ENCODE measurements at places on chromosomes 7 and 10.
A peak's percentile ranks its signal among the peaks of the same experiment; 100 is the strongest.

DNA sequence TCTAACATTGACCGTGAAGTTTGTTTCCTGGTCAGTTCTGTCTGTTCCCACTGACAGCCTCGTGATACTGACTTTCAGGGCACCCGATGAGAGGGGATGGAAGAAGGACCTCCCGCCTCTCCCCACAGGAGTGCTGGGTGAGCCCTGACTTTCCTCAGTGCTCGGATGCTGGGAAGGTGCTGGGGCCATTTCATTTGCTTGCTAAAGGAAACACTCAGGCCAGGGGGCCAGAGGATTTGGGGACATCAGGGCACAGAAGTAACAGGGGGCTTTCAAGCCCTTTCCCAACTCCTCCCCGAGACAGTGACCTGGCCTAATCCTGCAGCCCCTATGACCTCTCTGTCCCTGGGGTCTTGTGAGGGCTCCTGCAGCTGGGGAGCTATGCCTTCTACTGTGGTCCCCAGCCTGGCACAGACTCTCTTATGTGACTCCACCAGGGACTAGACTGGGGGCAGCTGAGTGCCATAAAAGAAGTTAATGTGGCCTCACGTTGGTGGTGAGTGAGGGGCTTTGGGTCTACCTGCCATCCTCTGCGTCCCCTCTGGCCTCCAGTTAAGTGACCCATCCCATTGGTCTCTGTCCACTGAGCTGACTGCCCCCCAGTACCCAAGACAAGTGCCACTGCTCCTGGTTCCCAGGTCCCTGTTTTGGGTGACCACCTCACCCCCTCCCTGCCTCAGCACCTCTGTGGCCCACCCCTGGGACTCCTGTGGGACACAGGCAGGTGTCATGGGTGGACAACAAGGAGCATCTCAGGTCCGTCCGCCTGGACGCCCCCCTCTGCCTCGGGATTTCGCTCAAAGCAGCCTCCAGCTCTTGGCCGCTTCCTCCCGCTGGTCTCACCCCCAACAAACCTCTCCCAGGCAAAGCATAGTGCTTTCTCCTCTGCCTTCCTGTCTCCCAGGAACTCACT is 33.4 kb upstream of the HSPA12A start:
- no peak for DNase-seq

DNA sequence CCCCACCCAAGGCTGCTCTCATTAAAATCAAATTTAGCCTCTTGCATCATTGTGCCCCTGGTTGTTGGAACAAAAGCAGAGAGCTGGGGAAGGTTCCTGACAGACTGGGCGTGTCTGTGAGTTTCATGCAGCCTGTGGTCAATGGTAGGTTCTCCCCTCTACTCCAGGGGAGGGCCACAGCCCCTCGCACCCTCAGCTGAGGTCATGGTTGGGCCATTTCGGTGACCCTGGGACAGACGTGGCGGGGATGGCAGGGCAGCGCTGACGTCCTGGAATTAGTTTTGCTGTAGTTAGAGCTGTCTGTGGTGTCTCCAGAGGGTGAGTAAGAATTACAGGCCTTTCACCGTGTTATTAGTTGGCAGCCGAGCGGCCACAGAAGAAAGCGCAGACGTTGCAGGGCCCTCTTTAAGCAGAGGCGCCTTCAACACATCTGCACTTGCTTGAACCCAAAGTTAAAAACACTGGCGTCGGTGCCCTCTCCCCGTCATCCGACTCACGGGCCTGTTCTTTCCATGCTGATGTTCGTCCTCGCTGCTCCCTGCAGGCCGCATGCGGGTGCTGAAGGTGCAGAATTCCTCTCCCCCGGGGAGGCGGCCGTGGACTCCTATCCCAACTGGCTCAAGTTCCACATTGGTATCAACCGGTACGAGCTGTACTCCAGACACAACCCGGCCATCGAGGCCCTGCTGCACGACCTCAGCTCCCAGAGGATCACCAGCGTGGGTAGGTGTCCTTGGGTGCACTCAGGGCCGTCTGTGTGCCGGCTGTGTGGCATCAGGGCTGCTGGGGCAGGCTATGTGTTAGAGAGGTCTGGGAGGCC is 2.8 kb downstream of the FAM20C start:
- DNase-seq: no peak

DNA sequence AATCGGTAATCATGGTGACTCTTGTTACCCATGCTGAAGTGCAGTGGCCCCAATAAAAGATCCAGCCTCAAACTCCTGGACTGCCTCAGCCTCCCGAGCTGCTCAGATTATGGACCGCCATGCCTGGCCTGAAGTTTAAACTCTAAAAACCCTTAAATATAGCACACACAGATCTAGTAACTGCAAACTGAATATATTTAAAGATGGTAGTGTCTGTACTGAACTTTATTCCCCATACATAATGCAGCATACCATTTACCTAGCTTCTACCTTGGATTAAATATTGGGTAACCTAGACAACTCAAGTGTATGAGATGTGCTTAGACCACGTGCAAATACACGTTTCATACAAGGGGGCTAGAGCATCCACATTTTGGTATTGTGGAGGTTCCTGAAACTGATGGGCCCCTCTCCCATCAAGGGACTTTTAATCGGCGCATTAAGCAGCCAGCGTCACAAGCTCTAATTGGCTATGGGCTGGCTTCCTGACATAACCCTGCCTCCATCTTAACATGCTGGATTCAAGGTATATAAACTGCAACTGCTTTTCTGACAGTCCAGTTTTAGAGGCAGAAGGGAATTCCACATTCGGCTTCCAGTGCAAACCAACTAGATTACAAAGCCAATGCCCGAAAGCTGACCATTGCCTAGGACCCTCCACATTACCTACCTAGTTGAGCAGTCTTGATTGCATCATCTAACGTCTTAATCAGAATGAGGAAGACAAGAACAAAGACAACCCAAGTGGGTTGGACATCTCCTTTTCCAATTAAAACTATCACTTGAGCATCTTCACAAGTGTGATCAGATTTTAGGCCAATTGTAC is 13.0 kb downstream of the HNRNPA2B1 start:
- DNase-seq: no peak

GRCh38 chr7:134662166-134662870 is 15.7 kb downstream of the BPGM start:
- DNase-seq: no peak

DNA sequence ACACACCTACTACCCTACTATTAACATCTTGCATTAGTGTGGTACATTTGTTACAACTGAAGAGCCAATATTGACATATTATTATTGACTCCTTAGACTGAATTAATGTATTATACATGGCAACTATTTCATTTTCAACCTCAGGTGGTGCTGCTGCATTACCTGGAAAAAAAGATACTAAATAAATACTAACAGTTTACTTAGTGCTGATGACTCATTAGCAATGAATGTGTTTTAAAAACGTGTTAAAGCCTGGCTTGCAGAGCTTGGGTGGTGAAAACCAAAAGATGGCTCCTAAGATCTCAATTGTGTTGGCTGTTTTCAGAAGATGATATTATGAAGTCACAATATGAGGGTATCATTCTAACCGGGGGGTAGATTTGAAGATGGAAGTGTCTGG is 34.8 kb downstream of the CFAP43 start:
- no peak for DNase-seq

DNA sequence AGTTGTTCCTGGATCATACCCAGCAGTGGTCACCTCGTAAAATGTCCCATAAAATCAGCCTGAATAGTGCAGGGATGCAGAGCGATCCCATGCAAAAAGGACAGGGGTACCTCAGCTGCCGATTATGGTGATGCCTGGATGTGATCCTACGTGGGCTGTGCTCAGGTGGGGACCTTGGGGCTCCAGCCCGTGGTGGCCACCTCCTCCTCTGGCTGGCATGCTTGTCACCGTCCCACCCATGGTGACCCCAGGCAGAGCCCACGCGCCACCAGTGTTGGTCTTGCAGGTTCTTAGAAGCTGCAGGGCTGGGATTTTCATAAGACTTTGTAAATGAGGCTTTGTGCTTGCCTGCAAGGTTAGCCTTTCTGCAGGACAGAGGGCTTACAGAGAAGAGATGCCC is 97.2 kb downstream of the GLRX3 start:
- DNase-seq: no peak

GRCh38 chr7:101077303-101078086 is 7.8 kb upstream of the TRIM56 start:
- DNase-seq: peak; percentile 61

GRCh38 chr7:32506266-32507054 is 11.2 kb downstream of the AVL9 start:
- no peak for DNase-seq

GRCh38 chr7:65820287-65820950 is 52.5 kb upstream of the VKORC1L1 start:
- no peak for DNase-seq

- no peak for DNase-seq
Measured at GRCh38 chr10:117240621-117241529, at the start of gene SLC18A2. Gene SLC18A2, plus strand, starts transcription at chr10:117241114. Its CDS starts 580 bp downstream, at chr10:117241694.

- DNase-seq: no peak
Measured at GRCh38 chr10:48557511-48558123, 47.3 kb downstream of the ARHGAP22 start.

- no peak for DNase-seq
Measured at GRCh38 chr7:20140291-20141001, 76.7 kb downstream of the MACC1 start.

DNA sequence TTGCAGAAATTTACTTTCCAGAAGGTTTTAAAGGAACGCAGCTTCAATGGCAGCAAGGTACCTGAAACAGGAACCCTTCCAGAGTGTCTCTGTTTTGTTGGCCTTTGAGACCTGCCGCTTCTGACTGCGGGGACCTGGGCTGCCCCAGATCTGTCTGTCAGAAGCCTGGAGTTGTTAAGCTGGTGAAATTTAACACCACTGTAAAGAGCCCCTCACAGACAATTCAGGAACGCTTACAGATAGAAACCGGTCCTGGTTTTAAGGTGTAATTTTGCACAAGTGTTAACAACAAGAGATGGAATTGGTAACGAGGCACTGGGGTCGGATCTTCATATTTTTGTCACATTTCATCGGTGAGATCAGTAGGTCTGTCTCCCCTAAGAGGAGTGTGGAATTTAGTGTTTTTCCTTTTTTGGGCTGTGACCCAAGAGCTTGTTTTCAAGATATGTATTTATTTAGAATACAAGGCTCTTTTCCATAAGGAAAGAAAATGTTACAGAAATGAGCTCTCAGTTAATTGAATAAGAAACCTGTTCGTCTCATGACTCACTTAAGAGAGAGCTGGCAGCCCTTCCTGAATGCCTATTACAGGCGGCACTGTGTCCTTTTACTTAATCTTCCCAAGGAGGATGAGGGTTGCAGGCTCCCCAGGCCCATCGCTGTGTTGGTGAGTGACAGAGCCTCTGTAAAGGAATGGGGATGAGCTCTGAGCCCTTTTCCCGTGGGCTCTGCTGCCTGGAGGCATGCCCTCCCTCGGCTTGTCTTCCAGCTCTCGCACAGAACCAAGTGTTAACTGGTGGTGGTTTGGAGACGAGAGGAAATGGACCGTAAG is 168.7 kb downstream of the CUX1 start:
- no peak for DNase-seq

DNA sequence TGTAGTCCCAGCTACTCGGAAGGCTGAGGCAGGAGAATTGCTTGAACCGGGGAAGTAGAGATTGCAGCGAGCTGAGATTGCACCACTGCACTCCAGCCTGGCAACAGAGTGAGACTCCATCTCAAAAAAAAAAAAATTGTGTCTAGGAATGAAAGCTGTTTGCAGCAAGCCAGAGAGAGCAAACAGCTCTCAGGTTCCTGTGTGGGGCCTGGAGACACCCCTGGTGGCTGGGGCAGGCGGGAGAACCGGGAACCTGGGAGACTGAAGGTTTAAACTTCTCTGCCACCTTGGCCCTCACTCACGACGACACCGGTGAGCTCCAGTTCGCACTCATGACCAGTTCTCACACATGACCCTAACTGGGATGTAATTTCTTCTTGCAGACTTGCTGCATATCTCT is 13.2 kb upstream of the UNCX start:
- DNase-seq: no peak

- DNase-seq: no peak
Measured at GRCh38 chr7:124257638-124258308, 224.9 kb upstream of the TMEM229A start.

- no peak for DNase-seq
Measured at GRCh38 chr7:14332155-14332554, 342.7 kb upstream of the ETV1 start.

- DNase-seq: no peak
Measured at GRCh38 chr7:120021085-120021484, 251.9 kb upstream of the KCND2 start.

GRCh38 chr7:123998921-123999320 is 33.9 kb downstream of the TMEM229A start:
- DNase-seq: no peak

GRCh38 chr7:148515237-148515636 is 75.3 kb upstream of the C7orf33 start:
- DNase-seq: no peak

DNA sequence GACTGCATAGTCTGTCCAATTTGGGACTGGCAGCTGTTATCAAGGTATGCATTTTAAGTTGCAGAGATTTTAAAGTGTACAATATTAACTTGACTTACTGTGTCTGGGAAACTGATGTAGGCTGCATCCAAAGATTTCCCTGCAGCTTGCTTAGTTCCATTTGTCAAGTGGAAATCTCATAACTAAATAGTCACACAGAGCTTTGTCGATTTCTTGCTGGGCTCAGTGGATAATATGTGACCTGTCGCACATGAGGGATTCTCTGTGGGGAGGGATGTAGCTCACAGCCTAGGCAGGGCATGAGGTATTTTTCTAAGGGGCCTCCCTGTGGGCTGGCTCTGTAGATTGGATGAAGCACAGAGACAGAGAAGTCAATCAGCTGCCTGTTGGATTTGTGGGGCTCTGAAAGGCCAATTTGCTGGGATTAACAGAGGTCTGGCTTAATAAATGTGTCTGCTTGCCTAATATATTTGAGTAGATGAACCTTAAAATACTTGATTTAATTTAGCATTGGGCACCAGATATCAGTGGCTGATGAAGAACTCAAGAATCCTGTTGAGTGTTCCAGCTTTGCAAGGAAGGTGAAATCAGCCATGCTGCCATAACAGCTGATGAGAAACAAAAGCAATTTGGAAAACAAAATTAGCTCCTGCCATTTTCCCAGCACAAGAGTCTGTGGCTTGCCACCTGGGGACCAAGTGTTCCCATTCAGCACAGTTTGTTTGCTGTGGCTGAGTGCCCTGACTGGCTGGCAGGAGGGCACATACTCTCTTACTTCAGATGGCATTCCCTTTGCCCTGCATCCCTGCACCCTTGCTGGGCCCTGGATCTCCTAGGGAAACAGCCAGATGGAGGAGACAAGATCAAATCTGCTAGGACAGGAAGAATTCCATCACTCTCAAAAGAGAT is 598.5 kb downstream of the SORCS3 start:
- DNase-seq: no peak

DNA sequence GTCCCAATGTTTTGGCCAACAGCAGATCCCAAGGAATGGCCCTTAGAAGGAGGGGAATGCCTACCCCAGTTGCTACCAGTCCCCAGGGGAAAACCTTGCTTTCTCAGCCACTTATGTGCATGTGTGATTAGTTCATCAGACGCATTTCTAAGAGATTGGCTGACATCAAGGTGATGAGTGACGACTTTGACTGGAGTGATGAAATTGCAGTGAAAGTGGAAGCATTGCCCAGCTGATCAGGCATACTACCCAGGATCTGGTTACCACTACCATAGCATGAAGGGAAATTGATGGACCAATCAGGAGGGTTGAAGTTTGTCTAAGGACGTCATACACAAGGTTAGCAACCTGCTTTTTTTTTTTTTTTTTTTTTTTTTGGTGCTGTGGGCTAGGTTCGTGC is 90.3 kb upstream of the ELMO1 start:
- DNase-seq: no peak

Measured in CMK (cell line).